ENCODE measurements at places on chromosomes 5 and 9.

GRCh38 chr9:6049798-6050197 is 34.4 kb upstream of the RANBP6 start:
- DNase-seq, result no peak

DNA sequence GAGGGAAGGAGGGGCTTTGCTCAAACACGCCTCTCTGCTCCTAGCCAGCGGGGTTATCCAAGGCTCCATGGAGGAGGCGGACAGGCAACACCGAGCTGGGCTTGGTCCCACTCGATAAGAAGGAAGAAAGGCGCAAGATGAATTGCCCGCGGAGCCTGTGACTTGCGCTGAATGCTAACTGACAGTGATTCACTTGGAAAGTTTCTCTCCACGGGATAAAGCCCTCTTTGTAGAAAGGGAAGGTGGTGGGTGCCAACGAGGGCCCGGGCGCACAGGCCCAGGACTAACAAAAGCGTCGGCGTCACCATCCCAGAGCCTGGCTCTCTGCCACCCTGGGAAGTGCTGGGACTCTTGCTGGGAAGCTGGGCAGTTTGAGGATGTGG is 76.0 kb downstream of the VAV2 start:
- no peak for DNase-seq

DNA sequence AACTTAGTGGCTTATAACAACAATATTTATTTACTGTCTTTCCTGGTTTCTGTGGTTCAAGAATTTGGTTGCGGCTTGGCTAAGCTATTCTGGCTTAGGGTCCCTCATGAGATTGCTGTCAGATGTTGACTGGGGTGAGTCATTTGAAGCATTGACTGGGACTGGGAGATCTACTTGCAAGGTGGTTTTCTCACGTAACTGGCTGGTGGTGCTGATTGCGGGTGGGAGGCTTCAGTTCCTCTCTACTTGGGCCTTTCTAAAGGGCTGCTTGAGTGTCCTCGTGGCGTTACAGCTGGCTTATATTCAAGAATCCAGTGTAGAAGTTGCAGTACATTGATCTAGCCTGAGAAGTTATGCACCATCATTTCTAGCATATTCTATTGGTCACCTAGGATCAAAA is 218.5 kb upstream of the ELAVL2 start:
- no peak for DNase-seq

- no peak for DNase-seq
These were observed 59.6 kb downstream of the ATG10 start for GRCh38 chr5:82031220-82032119.

DNA sequence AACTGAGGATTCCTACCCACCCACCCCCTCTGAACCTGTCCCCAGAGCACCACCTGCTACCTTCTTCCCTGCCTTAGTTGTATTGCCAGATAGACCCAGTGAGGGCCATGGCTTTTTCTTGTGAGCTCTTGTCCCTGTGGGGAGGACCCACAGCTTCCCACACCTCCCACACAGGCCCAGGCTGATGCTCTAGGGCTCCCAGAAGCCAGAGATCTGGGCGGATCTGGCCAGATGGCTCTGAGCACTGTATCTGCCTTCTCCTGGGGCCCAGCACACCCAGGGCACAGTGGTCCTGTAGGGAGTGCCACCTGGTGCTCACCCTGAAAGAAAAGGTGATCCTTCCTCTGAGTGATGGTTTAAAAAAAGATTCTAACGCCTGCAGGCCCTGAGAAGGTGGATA is 131.7 kb downstream of the DAB2IP start:
- no peak for DNase-seq

GRCh38 chr5:42168091-42168670 is 243.1 kb downstream of the FBXO4 start:
- no peak for DNase-seq

DNA sequence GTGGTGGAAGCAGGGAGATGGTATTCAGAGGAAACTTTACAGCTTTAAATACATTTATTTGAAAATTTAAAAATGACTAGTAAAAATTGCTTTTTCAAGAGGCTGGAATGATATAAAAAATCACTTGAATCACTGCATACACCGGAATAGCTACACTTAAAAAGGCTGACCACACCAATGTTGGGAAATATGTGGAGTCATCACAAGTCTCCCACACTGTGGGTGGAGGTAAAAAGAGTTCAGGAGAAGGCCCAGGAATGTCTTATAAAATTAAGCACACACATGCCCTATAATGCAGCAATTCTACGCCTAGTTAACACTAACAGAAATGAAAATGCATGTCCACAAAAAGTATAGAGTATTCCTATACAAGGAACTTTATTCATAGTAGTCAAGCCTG is 198.1 kb downstream of the ROR2 start:
- DNase-seq, result no peak

- no peak for DNase-seq
These were observed 214.7 kb upstream of the NR4A3 start for GRCh38 chr9:99606957-99607356.

GRCh38 chr9:23587903-23588302 is 238.1 kb downstream of the ELAVL2 start:
- no peak for DNase-seq

- DNase-seq, result no peak
These were observed 9.9 kb downstream of the RAD23B start for GRCh38 chr9:107292821-107293542.

- DNase-seq, result no peak
These were observed 59.6 kb downstream of the RASGRF2 start for GRCh38 chr5:81019748-81020147.

- no peak for DNase-seq
These were observed 5.9 kb downstream of the RGMB start for GRCh38 chr5:98779264-98779877.

DNA sequence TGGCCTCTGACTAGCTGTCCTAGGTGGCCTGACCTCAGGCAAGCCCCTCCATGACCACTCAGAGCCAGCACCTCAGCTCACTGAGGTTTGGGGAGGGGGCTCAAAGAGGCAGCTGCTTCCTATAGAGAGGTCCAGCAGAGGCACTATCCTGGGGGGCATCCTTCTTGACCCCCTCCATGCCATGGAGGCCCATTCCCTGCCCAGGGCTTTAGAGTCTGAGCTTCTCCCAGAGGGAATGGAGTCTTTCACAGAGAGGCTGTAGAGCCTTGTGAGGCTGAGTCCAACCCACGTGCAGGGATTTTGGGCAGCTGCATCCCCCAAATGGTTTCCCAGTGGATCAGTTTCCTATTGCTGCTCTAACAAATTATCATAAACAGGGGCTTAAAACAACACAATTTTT is 16.9 kb downstream of the IRF1 start:
- DNase-seq, result no peak

GRCh38 chr9:33161011-33161588 is 6.0 kb downstream of the B4GALT1 start:
- no peak for DNase-seq

- no peak for DNase-seq
These were observed 126.8 kb downstream of the NXNL2 start for GRCh38 chr9:88661759-88662158.

DNA sequence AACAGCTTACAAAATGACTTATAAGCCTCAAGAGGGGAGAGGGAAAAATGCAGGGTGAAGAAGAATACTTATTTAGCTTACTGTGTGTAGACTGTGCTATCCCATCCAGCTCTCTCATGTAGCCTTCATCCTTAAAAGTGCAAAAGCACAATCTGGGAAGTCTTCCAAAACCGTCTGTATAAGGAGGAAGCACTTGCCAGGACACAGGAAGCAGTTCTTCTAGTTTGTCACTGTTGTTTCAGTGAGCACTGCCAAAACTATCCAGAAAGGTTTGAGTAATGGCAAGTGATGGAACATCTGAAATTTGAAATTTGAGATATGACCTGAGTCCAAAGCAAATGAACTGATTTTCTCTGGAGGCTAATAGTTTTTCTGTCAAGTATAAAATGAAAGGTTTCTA is 140.8 kb upstream of the ISL1 start:
- DNase-seq, result no peak

DNA sequence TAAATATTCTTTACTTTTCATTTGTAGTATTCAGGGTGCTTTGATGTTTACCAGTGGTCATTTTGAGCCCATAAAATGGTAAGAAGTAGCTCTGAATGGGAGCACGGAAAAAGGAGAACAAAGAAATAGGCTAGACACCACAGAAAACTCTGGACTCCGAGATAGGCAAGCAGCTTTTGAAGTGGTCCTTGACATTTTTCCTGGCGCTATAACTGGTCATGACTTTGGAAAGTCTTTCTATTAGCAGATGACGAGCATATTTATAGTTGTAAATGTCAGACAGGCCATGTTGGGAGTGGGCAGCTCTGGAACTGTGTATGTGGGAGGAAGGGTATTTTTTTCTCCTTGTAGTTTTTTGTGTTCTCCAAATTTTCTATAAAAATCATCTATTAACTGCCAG is 126.1 kb upstream of the POC5 start:
- no peak for DNase-seq

GRCh38 chr9:122121931-122122330 is 28.8 kb upstream of the TTLL11 start:
- DNase-seq, result no peak

DNA sequence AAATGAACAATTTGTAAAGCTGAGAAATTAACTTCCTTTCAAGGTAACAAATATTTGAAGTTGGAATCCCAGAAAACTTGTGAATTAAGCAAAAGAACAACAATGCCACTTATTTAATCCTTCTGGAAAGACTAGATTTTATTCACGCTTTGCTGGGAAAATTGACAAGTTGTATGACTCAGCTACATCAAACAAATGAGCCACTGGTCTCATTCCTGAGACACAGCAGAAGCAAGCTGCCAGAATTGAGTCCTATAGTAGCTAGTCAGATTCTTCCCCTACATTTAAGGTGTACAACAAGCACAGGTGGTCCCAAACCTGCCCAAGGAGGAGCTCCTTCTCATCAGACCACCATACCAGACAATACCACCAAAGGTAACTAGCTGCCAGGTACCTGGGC is 280.7 kb downstream of the SPOCK1 start:
- no peak for DNase-seq

Measured in activated naive CD4-positive, alpha-beta T cell (primary cell).